ENCODE measurements at places on chromosomes 5 and 9.

DNA sequence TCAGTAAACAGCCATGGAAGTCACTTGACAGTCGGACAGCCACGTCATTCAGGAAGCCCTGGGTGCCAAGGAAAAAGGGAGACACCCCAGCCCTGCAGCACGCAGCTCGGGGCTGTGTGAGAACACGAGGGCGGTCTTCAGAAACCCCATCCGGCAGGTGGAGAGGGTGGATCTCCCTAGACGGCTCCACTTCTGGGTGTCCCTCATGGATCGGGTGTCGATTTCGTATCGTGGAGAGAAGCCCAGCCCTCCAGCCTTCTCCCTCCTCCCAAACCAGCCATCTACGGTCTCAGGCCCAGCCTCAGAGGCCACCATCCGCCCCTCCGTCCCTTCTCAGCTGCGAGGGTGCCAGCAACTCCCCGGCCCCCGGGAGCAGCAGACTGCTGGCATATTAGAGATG is 65.5 kb upstream of the BARHL1 start:
- DNase-seq = no peak

- DNase-seq = no peak
Measured at GRCh38 chr5:62413711-62414110, 1.1 kb downstream of the IPO11 start.

- DNase-seq = no peak
Measured at GRCh38 chr9:126147936-126148870, 178.4 kb upstream of the MVB12B start.

DNA sequence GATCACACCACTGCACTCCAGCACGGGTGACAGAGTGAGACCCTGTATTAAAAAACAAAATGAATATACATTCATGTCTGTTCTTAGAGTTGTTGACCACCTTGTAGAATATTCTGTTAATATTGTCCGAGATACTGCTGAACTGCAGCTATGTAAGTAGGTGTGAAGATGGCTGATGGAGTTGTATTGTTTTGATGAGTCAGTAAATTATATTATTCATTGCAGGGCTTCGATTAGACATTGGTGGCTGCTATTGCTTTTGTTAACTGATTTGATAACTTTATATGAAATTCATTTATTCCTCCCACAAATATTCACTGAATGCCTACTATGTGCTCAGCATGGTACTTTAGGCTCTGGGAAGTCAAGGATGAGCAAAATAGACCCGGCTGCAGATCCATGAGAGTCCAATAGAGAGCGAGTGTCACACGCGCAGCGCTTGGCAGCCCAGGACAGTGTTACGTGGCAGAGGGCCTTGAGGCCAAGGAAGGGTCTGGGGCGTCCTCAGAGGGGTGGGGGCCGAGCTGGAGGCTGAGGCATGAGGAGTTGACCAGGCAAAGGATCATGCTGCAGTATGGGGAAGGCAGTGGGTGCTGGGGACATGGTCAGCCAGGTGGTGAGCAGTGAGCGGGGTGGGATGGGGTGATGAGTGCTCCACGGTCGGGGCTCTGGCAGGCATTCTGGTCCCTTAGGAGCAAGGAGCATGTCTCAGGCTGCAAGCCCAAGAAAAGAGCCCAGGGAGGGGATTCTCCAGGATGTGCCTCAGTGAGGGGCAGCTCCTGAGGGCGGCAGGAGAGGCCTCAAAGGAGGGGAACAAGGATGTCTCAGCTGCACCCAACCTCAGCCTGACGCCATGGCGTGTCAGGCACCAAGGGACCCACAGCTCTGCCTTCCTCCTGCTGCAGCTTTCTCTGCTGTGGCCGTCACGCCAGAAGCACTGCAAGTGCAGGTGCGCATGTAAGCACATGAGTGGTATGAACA is 243.5 kb downstream of the GADD45G start:
- DNase-seq = no peak

- DNase-seq = no peak
Measured at GRCh38 chr5:152405145-152405544, at the start of gene NMUR2. Gene NMUR2 (minus strand): TSS chr5:152405279. CDS start chr5:152405113, 166 bp downstream.

DNA sequence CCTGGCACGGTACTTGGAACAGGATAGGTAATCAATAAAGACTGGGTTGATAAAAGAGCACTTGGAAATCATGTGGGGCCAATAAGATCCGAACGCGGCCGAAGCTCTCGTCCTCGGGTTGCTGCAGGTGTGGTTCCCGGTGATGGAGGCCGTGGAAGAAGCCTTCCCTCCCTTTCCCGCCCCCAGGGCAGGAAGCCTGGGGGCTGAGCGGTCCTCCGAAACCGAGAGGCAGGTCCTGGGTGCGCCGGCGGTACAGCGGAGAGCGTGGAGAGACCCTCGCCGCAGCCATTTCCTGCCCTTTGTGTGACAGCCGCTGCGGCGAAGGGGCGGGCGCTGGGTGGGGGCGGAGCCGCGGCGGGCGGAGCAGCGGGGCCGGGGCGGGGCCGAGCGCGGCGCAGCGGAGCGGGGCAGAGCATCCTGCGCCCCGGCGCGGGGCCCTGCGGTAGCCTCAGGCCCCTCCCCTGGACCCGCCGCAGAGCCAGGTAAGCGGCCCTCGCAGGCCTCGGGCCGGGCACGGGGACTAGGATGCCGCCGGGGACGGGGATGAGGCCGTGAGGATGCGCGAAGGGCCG is at the start of gene CYFIP2:
CYFIP2 (plus strand) TSS at position 410 of the 572 bp plus-strand sequence. CDS start 19,239 bp downstream, outside the sequence.
- no peak for DNase-seq

- DNase-seq = no peak
Measured at GRCh38 chr9:129282272-129282671, 104.2 kb upstream of the IER5L start.

- no peak for DNase-seq
Measured at GRCh38 chr5:109908366-109908765, 218.6 kb downstream of the MAN2A1 start.

GRCh38 chr5:91255396-91256141 is 127.5 kb downstream of the ARRDC3 start:
- no peak for DNase-seq

DNA sequence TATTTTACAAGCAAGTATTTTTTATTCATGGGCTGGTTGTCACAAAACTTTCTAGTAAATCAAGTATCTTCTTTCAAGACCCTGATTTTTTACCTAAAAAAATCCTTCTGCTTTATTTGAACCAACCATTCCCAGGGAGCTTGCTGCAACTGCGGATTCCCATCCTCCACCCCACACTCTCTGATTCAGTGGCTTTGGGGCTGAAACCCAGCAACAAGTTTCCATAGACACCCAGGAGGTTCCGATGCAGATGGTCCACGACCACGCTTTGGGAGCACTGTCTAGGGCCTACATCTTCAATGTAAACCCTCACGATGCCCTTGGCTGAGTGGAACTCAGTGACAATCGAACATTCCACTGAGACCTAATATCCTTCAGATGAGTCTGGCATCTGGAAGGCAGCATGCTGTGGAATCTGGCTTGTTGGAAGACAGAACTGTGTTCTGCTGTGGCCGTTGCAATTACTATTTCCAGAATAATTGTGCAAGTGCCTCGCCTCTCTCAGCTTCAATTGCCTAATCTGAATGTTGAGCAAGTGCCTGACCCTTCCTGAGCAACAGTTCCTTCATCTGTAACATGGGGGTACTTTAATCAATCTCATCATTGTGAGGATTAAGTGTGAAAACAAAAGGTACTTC is 105.1 kb downstream of the INSYN2B start:
- DNase-seq = no peak

- no peak for DNase-seq
Measured at GRCh38 chr5:155530046-155530445, 516.5 kb downstream of the KIF4B start.

GRCh38 chr9:10054456-10054855 is 558.3 kb downstream of the PTPRD start:
- DNase-seq = no peak

GRCh38 chr5:78757269-78758053 is 108.9 kb upstream of the LHFPL2 start:
- no peak for DNase-seq

GRCh38 chr5:157225469-157226422 is 40.2 kb upstream of the CYFIP2 start:
- no peak for DNase-seq

DNA sequence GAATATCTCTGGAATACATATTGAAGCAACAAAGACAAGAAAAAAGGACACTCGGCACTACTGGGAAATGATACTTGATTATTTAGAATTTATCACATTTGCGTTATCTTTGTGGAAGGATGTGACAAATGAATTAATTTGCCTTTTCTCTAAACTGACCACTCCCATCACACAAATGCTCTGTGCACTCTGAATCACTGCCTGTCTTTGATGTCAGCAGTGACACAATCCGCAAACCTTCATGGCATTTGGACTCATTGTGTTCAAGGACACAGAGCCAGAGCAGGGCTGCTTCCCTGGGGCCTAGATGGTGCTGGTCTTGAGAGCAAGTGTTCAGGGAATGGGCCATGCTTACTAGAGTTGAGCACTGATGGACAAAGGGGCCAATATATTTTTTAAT is 4.9 kb upstream of the KIF4B start:
- peak; percentile 12 for DNase-seq

DNA sequence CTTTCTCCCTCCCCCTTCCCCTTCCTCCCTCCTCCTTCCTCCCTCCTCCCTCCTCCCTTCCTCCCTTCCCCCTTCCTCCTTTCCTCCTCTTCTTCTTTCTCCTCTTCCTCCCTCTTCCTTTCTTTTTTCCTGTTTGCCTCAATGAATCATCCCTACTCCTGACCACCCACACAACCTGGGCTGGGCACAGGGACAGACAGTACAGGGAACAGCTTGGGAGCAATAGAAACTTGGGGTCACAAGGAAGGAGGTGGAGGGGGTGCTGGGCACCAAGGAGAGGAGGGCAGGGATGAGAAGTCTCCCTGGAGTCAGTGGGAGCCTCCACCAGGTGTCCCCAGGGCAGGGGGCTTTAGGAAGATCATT is 5.0 kb downstream of the TTC16 start:
- no peak for DNase-seq

DNA sequence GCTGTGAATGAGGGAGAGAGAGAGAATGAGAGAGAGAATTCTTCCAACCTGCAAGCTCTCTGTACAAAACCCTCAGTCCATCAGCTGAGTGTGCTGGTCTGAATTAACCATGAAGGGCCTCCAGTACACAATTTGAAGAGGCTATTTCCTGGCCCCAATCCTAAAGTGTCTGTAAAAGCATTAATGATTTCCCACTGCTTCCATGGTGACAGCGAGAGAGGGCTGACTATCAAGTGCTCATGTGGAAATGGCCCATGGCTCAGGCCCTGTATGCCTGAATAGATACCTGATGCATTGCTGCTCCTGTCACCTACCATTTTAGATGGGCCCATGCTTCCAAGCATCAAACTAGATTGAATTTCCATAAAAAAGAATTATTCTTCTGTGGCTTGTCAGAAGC is 592.4 kb downstream of the KIF4B start:
- no peak for DNase-seq

GRCh38 chr5:152532714-152533113 is 127.6 kb upstream of the NMUR2 start:
- peak; percentile 42 for DNase-seq

DNA sequence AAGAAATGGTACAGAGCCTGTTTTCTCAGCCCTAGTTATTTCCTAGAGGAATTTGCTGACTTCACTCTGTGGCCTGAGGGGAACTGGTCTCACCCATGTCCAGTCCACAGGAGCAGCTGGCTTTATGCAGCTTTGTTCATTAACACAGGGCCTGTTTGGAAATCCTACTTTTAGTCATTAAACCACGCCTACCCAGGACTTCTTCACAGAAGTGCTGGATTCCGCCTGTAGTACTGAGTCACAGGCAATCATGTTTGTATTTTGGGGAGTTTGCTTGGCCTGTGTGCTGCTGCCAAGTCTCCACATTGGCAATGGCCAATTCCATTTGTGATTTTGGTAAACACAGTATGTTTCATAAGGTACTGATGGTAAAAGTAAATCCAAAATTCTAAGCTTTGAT is 52.8 kb downstream of the CTNND2 start:
- no peak for DNase-seq

- no peak for DNase-seq
Measured at GRCh38 chr9:18461496-18461895, 12.5 kb upstream of the ADAMTSL1 start.

GRCh38 chr9:19288081-19288480 is 57.6 kb downstream of the DENND4C start:
- DNase-seq = no peak

- DNase-seq = no peak
Measured at GRCh38 chr9:121328876-121329681, 41.0 kb downstream of the STOM start.

GRCh38 chr5:76388236-76388635 is 14.8 kb upstream of the IQGAP2 start:
- DNase-seq = no peak

- DNase-seq = no peak
Measured at GRCh38 chr5:44900273-44900954, 91.7 kb downstream of the MRPS30 start.

DNA sequence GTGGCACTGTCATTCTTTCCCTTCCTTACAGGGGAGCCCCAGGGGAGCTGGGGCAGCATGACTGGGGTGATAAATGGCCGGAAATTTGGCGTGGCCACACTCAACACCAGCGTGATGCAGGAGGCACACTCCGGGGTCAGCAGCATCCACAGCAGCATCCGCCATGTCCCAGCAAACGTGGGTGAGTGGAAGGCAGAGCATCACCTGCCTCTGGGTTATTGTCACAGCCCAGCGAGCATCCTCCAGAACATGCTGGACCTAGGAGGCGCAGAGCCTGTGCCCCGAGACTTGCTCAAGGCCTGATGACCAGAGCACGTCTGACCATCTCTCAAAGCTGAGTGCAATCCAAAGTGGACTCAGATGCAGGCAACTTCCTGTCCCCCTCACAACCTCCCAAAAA is 22.2 kb upstream of the ASS1 start:
- DNase-seq = no peak

- no peak for DNase-seq
Measured at GRCh38 chr9:68706363-68707201, 1.5 kb downstream of the PIP5K1B start.

- DNase-seq = no peak
Measured at GRCh38 chr9:37370968-37371563, 51.4 kb upstream of the GRHPR start.

GRCh38 chr5:154228696-154229095 is 38.2 kb downstream of the GALNT10 start:
- DNase-seq = no peak

DNA sequence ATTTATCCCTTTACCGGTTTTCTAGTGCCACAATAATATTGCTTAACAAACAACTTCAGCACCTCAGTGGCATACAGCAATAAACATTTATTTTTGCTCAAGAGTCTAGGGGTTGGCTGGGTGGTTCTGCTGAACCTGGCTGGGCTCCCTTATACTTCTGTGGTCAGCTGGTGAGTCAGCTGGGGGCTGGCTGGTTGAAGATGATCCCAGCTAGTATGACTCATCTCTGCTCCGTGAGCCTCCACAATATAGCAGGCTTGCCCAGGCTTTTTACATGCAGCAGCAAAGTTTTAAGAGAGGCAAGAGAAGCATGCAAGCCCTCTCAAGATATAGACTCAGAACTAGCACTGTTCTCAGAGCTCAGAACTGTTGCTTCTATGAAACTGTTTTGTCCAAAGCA is 523.5 kb upstream of the CLINT1 start:
- peak; percentile 29 for DNase-seq

DNA sequence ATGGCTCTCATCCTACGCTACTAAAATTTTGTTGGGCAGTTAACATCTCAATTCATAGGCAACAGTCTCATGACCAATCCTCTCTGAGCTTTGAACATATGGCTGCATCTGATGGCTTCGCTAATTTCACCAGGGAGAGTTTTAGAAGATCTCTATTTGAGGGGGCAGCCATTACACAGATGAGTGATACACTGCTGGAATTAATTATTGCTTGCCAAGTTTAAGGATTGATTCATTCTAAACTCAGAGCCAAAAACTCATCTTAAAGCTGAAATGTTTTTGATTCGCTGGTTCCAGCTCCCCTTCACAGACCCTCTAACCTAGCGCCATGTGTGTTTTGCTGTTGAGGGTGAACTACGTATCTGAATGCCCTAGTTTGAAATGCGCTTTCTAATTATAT is 519.9 kb upstream of the WWC1 start:
- no peak for DNase-seq

Measured in HCT116 (cell line).